ENCODE measurements at places on chromosomes 3 and 15.

- no peak for DNase-seq
These were observed 152.6 kb upstream of the UMPS start for GRCh38 chr3:124577494-124578167.

DNA sequence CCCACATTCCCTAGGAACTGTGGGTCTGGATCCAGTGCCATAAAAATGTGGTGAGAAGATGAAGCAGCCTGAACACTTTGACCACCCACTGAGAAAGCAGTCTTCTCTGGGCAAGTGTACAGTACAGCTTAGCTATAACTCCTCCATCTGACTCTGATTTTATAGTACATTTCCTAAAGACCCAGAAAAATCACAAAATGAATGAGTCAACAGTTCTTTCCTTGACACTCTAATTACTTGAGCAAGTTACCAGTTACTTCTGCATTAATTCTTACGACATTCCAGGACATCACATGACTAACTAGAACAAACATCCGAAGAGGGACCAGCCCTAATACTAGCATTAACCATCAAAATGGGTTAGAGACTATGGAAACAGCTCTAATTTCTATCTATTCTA lies 148.1 kb upstream of the PEX5L start:
- no peak for DNase-seq

GRCh38 chr15:90959894-90960293 lies 5.2 kb downstream of the RCCD1 start:
- no peak for DNase-seq

- no peak for DNase-seq
These were observed 248.7 kb upstream of the C2CD4B start for GRCh38 chr15:62413786-62414185.

- no peak for DNase-seq
These were observed 269.8 kb downstream of the SV2B start for GRCh38 chr15:91369823-91370222.

GRCh38 chr3:51974963-51975851 lies at the start of gene ABHD14A:
ABHD14A (plus strand) TSS chr3:51975064; CDS start chr3:51975136, 72 bp downstream.
- DNase-seq, result peak; percentile 57
